Fibroblast of the conjunctiva (primary cell): ENCODE measurements at places on chromosomes 1 and 21.

- no peak for DNase-seq
These were observed 110.6 kb downstream of the NPHP4 start for GRCh38 chr1:5881526-5882222.

DNA sequence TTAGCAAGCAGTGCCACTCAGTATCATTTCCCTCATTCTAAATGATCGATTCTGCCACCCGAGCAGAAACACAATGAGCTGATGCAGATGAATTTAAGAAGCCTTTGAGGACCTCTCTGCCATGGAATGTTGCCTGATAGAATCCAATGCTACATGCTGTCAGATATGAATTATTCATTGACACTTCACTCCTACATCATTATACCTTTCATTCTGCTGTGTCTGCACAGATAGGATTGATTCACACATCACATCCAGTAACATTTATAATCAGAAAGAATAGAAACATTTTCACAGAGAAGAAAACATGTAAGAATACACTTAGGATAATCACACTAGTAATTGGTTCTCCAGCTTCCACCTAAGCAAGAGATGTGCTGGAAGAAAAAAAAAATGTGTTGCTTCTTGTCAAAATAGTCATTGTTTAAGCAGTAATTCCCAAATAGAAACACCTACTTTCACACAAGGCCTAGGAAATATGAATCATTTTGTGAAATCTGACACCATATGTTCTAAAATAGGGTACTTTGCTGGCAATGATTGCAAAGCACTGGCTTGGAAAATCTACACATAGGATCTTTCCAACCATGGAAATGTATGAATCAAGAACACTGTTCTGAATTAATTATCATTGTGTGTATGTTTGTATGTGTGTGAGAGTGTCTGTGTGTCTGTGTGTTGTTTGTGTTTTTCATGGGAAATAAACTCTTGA, 110.1 kb downstream of the GRIK1 start:
- DNase-seq, result no peak

GRCh38 chr1:30677471-30677870, 45.9 kb downstream of the MATN1 start:
- DNase-seq, result no peak

DNA sequence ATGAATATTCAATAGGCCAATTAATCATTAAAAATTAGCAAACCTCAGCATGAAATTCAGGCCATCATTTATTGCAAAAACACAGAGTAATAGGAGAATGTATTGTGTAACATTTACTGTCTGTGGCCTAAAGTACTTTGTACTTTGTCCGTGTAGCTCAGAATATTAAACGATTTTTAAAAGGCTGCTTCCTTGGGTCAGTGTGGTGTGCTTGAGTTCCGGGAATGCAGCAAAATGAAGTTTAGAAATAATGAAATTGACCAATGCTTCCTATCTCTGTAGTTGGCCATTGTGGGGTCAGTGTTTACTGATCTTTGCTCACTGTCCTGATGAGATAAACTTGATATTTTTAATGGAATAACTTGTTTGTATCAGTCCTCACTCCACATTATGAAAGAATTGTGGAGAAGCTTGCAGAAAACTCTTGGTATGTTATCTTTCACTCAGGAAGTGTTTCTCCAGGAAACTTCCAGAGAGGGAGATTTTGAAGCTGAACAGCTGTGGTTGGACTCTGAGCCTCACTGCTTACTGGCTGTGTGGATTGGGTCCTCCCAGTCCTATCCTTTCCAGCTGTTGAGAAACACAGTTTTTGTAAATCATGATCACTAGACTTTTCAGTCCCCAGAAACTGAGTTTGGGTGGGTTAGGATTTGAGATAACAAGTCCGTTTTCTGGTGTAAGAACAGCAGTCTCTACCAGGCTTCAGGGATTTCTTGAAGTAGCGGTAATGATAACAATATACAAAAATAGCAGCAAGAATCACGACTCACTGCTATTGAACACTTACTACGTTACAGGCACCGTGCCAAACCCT, 19.2 kb upstream of the MTARC1 start:
- DNase-seq, result no peak

DNA sequence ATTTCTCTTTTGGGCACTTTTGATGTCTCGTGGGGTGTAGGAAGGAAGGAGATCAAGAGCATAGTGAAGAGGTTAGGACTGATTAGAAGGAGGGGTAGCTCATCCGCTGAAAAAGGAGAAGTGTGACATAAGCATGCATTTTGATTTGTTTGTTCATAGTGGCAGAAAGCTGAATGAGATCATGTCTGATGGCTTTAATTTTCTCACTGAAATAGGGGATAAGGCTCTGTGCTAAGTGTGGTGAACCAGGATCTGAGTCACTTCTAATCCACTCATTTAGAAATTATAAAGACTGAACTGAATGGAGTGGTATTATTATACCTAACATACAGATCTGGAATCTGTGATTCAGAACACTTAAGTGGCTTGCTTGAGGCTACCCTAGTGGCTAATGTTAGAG, 344.5 kb downstream of the PDE4B start:
- no peak for DNase-seq

- peak; percentile 70 for DNase-seq
These were observed 35.2 kb upstream of the CTPS1 start for GRCh38 chr1:40944326-40944725.

DNA sequence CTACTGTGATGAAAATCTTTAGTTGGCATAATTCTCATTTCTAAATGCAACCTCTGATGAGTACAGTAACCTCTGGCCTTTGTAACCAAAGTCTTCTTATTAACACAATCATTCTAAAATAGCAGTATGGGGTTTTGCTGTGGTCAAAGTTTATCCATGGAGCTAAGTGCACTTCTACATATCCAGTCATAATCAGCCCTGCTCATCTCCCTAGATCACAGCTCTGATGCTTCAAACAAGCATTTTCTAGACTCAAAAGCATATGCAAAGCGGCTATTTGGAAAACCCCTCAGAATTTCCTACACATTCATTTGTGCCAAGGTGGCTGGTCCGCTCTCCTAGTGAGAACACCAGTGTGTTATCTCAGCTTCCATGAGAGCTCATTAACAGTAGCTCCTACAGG, 418.6 kb downstream of the MRPL39 start:
- DNase-seq, result no peak

DNA sequence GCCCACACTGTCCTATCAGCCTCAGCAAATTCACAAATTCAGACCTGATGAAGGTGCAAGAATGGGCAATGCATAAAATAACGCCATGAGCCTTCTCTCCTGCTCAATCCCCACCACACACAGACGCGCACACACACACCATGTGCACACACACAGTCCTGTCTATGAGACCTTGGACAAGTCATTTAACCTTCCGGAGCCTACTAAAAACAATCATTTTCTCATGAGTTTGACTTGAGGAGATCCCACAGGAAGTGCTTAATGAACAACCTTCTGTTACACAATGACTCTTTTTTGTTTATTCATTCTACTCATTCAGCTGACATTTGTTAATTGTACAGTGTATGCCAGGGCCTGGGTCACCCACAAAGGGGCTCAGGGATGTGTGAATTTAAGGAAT, 125.4 kb downstream of the EDEM3 start:
- DNase-seq, result no peak

DNA sequence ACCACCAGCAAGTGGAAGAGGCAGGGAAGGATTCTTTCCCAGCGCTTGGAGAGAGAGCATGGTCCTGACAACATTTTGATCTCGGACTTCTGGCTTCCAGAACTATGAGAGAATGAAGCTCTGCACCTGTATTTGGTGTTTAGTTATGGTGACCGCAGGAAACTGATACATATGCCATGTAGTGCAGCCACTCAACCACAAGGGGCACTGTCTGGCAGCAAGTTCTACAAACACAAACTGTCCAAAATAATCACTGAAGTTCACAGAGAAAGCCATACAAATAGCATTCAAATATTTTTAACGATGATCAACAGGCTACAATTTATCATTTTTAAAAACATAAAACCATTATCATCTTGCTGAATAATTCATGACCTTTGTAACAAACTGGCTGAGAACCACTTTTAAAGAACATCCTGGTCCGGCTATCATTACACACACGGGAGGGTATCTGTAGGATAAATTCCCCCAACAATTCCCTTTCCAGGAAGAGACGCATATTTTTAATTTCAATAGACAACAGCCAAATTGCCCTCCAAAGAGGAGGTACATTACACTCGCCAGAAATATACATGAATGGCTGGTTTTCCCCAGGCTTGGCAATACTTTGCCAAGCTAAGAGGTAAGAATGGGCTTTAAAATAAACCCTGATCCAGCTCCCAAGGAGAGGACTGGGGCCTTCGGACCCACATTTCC, 9.2 kb upstream of the CBR3 start:
- DNase-seq, result no peak

GRCh38 chr21:26914557-26914956, 52.3 kb downstream of the ADAMTS5 start:
- no peak for DNase-seq

DNA sequence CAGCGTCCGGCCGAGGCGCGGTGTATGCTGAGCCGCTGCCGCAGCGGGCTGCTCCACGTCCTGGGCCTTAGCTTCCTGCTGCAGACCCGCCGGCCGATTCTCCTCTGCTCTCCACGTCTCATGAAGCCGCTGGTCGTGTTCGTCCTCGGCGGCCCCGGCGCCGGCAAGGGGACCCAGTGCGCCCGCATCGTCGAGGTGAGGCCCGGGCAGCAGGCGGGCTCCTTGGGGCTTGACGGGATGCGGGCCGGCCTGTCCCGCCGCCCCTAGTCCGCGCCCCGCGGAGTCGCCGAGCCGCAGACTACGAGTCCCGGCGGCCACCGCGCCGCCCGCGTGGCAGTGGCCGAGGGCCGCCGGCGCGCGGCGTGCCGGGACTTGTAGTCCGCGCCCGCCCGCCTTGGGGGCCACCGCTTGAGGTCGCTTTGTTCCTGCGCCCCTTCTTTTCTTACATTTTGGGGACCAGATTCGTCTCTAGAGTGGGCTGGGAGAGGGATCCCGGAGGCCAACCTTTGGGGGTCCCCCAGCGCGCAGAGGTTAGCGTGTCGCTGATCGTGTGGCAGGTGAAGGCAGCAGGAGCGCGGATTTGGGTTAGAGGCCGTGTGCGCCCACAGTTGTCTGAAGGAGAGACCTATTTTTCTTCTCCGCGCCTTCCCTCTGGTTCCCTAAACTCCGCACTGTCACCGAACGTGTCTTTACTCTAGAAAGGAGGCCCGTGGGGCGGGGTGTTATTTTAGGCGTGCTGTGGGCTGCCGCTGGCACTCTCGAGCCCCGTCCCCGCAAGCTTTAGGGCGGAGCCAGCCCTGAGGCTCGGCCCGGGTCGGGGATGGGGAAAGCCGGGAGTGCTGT, 553 bp downstream of the CMPK1 start:
- peak; percentile 53 for DNase-seq

GRCh38 chr1:43814401-43814800, 107.1 kb downstream of the ST3GAL3 start:
- DNase-seq, result no peak

- no peak for DNase-seq
These were observed 70.2 kb upstream of the CDC42BPA start for GRCh38 chr1:227388214-227389168.

- no peak for DNase-seq
These were observed 18.7 kb upstream of the TRAF3IP3 start for GRCh38 chr1:209737118-209737505.

- DNase-seq, result no peak
These were observed 132.0 kb upstream of the CACHD1 start for GRCh38 chr1:64337926-64338325.

- no peak for DNase-seq
These were observed 47.4 kb downstream of the ACTN2 start for GRCh38 chr1:236733653-236734052.

GRCh38 chr1:160797861-160798273, 1.9 kb downstream of the LY9 start:
- DNase-seq, result no peak

DNA sequence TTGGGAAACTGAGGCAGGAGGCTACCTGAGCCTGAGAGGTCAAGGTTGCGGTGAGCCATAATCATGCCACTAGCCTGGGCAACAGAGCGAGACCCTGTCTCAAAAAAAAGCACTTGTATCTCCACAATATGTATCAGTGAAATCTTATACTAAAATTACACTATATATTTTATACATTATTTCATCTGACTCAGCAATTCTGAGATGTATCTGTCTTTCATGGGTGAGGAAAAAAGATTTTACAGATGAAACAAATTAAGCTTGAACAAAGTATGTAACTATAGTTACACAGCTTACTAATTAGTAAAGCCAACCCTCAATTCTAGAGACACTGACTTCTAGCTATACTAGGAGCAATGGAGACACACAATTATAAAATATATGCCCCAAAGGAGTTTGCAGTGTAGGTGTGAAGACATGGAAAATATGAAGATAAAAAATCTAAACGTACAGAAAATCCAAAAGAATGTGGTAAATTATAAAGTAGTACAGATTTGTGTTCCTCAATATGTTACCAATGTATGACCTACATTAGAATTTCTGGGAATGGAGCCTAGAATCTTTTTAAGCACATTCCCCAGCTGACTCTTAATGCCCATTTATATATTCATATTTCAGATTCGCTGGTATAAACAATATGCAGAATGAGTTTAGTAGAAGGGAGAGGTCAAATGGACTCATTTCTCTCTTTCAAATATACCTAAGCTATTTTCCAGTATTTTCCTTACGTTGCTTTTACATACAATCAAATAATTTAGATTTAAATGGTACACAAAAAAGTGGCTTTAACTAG, 14.6 kb downstream of the GTF2B start:
- DNase-seq, result no peak

DNA sequence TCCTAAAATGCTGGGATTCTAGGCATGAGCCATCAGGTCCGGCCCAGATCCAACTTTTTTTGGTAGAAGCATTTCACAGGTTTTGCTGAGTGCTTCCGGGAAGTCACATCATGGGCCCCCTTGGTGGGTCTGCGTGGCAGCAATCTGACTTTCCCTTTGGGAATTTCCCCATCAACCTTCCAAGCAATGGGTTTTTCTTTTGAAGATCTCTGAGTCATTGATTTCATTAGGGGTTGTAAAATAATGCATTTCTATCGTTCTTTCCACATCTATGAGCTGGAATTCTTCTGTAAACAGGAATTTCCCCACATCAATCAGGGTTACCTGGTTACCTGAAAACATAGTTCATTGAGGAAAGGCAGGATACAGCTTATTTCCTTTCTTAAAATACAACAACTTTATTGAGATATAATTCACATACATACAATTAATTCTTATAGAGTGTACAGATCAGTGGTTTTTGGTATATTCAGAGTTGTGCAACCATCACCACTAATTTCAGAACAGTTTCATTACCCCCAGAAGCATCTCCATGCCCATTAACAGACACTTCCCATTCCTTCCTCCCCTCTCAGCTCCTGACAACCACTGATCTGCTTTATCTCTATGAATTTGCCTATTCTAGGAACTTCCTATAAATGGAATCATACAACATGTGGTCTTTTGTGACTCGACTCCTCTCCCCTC, 9.9 kb upstream of the ZBTB17 start:
- no peak for DNase-seq

- DNase-seq, result no peak
These were observed 30.7 kb downstream of the NOL9 start for GRCh38 chr1:6523566-6523965.

- DNase-seq, result no peak
These were observed 34.3 kb downstream of the S100B start for GRCh38 chr21:46570631-46571030.
